Right lobe of liver (tissue), 6 donors: ENCODE measurements at places on chromosomes 4 and X.

DNA sequence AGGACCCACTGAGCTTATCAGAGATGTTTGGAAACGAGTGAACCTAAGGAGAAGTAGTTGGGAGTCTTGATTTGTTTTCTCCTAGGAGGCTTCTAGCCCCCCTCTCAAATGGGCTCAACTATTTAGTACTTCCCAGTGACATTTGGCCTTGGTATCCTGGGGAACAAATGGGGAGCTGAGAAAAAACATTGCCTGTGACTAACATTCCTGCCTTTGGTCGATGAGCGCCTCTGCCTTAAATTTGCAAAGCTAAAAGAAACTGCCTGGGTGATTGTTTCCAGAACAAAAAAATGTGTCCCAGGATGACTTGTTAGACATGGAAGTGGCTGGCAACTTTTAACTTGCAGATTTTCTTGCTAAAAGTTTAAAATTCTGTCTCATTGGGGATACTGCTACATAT, 58.8 kb upstream of the IGFBP7 start:
- DNase-seq = no peak

DNA sequence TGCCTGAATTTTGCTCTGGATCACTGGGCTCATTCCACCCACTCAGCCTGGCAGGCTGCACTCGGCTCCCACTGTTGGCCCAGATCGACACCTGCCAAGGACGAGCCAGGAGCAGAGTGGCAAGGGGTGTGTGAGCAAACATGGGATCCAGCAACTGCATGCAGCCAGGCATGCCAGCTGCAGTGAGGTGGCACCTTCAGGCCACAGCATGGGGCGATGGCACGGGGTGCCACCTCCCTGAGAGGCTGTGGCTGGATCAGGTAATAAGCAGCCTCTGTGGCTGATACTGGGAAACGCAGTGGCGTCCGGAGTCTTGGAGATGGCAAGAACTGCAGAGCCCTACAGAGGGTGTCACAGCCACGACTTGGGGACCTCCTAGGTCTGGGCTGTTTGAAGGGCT, 244.5 kb upstream of the FSTL5 start:
- no peak for DNase-seq

- DNase-seq = no peak
These were observed 37.9 kb downstream of the EREG start for GRCh38 chr4:74402692-74403456.

DNA sequence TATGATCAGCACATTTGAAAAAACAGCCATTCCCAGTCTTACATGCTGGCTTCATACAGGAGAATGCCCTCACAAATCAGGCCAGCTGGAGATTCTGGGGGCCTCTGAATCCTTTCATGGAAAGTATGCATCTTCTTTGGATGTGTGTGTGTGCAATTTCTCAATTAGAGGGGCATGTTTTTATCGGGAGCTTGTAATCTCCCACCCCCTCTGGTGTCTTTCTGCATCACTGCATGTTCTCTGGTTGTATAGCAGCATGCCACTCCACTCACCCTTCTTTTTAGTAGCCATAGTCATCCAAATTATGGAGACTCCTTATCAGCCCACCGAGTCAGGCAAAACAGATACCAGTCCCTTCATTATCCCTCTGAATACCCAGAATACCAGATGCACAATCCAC, 282.2 kb upstream of the SLIT2 start:
- no peak for DNase-seq

DNA sequence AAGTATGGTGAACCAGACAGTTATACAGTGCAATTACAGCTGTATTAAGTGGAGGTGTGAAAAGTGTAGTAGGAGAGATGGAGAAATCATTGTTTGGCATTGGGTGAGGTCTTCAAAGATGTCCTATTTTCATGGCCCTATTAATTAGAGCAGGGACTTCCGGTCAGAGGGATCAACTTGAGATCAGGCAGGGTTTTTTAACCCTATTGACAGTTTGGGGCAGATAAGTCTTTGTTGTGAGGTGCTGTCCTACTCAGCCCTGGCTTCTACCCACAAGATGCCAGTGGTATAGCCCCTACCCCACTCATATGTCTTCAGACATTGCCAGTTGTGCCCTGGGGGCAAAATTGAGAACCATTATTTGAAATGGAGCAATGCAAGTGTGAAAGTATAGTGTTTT, 9.9 kb downstream of the USP9X start:
- no peak for DNase-seq

DNA sequence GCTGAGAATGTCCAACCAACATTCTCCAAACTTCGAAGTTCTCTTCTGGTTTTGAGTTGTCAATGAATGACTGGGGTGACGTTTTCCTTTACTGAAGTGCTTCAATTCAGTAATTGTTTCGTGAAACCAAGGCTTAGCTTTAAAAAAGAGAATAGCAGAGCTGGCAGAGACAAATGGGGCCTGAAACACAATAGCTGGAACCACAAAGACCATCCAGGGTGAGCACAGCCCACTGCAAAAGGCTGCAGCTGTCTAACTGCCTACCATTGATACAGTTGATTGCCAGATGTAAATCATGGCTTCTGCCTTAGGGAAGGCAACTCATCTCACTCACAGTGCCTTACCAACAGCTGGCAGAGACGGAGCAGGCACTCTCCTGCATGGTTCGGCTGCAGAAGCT, 78.7 kb upstream of the ZNF518B start:
- DNase-seq = no peak

DNA sequence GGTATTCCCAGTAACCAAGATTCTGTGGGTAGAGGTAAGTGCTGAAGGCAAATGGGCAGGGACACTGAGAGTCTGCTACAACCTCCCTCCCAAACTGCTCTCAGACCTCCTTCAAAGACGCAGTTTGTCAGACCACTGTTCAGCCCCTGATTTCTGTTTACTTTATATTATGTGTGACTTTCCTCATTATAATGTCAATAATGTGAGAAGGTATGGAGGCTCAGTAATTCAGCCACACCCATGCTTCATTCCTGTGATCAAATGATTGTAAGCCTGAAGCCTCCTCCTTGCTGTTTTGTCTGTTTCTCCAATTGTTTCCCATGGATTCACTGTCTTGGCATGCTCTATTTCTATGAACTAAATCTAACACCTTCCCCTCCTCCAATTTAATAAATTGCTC, 75.6 kb downstream of the SYTL5 start:
- no peak for DNase-seq

- no peak for DNase-seq
These were observed 81.5 kb upstream of the PTPN13 start for GRCh38 chr4:86512631-86513030.

DNA sequence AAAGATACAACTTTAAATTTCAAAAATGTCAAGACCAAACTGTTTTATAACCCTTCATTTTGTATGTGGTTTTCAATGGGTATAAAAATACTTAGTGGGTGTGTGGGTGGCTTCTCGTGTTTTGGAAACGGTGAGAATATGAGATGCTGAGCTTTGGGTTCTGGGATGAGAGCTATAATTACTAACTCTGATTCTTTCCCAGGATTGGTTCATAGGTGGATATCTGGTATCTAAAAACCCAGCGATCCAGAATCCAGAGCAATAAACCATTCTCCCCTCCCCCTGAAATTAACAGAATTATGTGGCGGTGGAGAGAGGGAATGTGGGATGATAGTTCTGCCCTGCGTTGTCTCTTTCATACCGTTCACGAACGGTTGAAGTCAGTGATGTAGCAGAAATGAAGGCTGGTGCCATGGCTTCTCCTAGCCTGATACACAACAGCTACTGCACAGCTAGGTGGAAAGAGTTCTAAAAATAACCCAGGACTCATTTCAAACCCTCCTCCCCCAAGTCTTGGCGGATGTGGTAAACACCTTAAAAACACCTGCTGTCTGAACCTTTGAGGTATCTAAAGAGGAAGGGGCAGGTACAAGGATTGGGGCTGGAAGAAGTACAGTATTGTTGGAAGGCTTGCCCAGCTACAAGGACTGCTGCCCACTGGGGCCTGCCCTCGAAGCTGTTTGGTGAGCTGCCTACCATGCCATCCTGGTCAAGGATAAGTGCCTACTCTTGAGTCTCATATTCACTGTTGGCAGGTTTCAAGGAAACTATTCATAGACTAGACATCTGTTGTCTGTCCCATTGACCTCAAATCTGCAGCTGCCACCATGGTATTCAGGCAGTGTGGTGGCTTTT, 44.5 kb downstream of the SEPTIN11 start:
- no peak for DNase-seq

DNA sequence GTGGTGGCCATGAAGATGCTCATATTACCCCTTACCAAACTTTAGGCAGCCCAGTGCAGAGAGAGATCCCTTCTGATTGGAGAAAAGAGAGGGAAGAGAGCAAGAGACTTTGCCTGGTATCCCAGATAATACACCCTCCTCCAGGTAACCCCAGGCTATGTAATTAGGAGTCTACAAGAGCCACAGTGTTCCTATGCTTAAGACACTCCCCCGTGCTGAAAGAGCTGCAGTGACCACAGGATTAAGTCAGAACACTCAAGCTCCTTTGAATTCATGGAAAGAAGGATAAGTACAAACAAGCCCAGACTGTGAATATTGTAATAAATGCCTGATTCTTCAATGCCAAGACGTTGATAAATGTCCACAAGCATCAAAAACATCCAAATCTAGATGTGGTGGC, 41.4 kb downstream of the PABPC4L start:
- DNase-seq = no peak

- DNase-seq = no peak
These were observed 892.6 kb upstream of the LCORL start for GRCh38 chr4:18914182-18914581.

GRCh38 chr4:128858879-128859671, 49.6 kb downstream of the JADE1 start:
- DNase-seq = no peak

DNA sequence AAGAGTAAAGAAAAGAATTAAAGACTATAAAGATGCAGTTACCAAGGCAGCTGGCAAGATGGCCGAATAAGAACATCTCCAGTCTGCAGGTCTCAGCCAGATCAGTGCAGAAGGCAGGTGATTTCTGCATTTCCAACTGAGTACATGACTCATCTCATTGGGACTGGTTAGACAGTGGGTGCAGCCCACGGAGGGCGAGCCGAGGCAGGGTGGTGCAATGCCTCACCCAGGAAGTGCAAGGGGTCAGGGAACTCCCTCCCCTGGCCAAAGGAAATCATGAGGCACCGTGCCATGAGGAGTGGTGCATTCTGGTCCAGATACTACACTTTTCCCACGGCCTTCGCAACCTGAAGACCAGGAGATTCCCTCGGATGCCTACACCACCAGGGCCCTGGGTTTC, 20.5 kb downstream of the SPIN4 start:
- DNase-seq = no peak

DNA sequence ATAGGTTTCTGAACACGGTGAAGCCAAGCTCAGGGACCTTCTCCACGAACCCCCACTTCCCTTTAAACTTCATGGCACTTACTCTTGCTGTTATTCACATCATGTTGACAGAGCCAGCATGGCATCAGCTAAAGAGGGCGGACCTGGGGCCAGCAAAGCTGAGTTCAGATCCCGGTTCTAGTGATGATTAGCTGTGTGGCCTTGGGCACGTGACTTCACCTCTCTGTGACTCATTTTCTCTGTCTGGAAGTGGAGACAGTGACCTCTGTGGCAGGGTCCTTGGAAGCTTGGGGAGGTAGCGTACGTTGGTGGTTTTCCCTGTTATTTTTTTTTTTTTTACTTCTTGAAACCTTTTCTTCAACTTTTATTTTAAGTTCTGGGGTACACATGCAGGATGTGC, 13.4 kb downstream of the EVC start:
- DNase-seq = no peak

GRCh38 chr4:77127215-77127614, 29.8 kb upstream of the CCNG2 start:
- DNase-seq = no peak

GRCh38 chrX:43423876-43424275, 232.2 kb upstream of the MAOA start:
- DNase-seq = no peak

DNA sequence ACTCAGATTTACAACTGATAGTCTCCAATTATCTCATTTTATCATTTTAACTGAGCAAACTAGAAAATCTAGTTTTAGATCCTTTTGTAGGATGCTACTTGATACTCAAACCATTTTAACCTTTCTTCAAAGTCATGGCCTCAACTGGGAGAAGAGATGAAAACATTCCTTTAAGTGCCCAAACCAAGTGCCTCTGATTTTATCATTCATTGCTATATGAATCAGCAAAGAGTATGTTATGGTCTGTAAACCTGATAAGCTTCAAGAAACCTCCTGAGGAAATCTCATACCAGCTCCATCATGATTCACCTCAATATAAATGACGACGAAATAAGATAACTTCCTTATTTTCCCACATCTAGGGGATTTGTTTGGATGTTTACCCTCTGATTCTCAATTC, 119.9 kb downstream of the FAM13A start:
- no peak for DNase-seq
